ENCODE measurements at places on chromosomes 3 and 15. TPM values are rescaled to one million over a fixed set of nuclear protein-coding genes. Genes with fewer than 3 reads are reported as not detected.

- DNase-seq = no peak
- no peak overlapping the region for H3K27ac ChIP-seq
- no peaks in the 10 kb centered on the region for H3K36me3 ChIP-seq
- no peak overlapping the region for H3K4me3 ChIP-seq
- H3K4me1 ChIP-seq = no peaks in the 10 kb centered on the region
Observed at GRCh38 chr3:42459151-42459550, 43.3 kb upstream of the VIPR1 start.

DNA sequence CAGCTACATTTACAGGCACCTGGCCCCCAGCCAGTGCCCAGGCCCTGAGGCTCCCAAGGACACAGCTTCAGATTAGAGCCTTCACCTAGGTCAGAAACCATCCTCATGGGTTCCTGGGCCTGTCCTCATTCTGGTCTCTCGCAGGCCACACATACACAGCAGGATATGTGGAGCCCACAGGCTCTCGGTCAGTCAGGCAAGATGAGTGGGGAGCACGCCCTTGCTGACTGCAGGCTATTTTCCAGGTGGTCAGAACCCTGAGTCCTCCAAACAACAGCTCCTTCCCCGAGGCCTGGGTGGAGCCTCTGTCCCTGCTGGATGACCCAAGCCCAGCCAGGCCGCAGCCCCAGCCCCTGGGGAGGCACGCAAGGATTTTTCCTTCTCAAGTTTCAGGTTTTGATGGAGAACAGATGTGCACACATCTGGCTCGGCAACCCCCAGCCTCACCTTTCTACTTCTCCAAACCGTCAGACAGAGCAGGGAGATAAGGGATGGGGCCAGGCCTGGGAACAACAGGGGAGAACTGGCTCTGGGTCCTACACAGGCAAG lies 1.6 kb downstream of the STRA6 start:
- H3K4me1 ChIP-seq = no peaks in the 10 kb centered on the region
- peak overlapping the region; percentile 15 for H3K27ac ChIP-seq
- no peaks in the 10 kb centered on the region for H3K27me3 ChIP-seq
- peak; percentile 64 for DNase-seq

DNA sequence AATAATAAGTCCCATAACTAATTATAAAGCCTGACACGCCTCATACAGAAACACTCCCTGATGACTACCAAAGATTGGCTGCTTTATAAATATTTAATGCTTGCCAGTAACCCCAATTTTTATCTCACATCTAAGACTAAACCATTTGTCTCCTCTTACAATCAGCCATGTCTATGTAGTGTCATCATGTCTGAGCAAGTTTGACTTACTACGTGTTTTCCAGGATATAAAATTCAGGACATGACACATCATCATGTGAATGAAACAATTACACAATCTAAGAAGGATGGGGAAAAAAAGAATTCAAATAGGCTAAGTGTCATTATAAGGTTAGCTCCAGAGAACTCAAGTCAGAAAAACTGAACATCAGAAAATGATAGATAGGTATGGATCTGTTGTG lies 208.7 kb downstream of the MECOM start:
- peaks cover 12% of the 10 kb centered on the region for H3K4me1 ChIP-seq
- H3K36me3 ChIP-seq = no peaks in the 10 kb centered on the region
- no peak overlapping the region for H3K27ac ChIP-seq

- no peak for DNase-seq
- no peaks in the 10 kb centered on the region for H3K27me3 ChIP-seq
Observed at GRCh38 chr3:16173283-16174025, 1.0 kb upstream of the GALNT15 start.

GRCh38 chr15:75178171-75178937 lies 23.3 kb upstream of the C15orf39 start:
- DNase-seq = peak; percentile 90
- H3K4me3 ChIP-seq = peak overlapping the region; percentile 42
- H3K27ac ChIP-seq = peak overlapping the region; percentile 75

DNA sequence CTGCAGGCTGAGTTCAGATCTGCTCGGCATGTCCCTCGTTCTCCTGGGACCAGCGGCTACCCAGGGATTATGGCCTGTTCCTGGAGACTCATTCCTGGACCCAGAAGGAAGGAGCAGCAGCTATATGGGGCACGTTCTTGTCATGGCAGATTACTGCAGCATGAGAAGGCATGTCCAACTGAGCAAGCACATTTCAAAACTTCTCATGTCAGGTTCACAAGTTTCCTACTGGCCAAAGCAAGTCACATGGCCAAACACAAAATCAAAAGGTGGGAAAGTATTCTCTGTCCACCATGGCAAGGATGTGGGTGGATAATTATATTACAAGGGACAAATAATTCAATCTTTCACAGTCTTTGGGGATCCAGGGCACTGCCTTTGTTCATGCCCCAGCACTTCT lies 71.9 kb upstream of the C15orf39 start:
- H3K4me1 ChIP-seq = peaks cover 8% of the 10 kb centered on the region
- no peak overlapping the region for H3K27ac ChIP-seq
- no peak for DNase-seq
- no peak overlapping the region for H3K4me3 ChIP-seq
- no peaks in the 10 kb centered on the region for H3K27me3 ChIP-seq

DNA sequence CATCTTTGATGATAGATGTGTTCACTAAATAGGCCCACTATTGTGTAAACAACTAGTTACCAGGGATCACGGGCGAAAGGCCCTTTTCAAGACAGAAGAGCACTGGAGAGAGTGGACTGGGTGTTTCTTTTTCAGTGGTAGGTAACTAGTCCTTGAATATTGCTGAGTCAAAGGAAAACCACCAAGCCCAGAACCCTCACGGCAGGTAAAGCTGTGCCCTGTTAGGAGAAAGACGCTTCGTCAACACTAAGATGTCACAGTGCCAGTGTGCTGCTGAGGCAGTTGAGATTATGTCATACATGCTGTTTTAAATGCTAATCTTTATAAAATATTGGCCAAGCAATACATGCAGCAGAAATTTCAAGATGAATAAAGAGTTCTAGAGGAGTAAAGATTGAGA lies 578.6 kb downstream of the PYDC2 start:
- H3K36me3 ChIP-seq = no peaks in the 10 kb centered on the region
- H3K27ac ChIP-seq = no peak overlapping the region
- H3K4me3 ChIP-seq = no peak overlapping the region
- peak; percentile 19 for DNase-seq

- peaks cover 51% of the 10 kb centered on the region for H3K36me3 ChIP-seq
- no peak for DNase-seq
- H3K4me1 ChIP-seq = no peaks in the 10 kb centered on the region
- H3K4me3 ChIP-seq = no peak overlapping the region
Observed at GRCh38 chr15:76945494-76946093, 14.0 kb downstream of the RCN2 start.

DNA sequence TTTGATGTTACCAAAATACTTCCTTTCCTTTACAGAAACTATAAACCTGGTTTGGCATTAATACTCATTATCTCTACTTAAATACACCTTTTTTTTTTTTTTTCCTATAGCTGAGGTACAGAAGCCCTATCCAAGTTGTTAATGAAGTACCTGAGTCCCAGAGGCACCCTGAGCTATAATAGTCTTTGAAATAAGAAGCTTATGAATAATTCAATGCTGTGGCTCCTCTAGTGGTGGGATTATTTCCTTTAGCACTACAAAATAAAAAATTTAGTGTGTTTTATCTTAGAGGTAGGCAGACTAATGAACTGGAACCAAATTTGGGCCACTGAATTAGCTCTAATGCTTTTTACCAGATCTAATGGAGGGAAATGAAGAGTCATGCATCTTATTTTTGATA lies 611.9 kb downstream of the EDEM1 start:
- H3K4me3 ChIP-seq = no peak overlapping the region
- H3K27me3 ChIP-seq = no peaks in the 10 kb centered on the region

- H3K4me3 ChIP-seq = no peak overlapping the region
- H3K4me1 ChIP-seq = no peaks in the 10 kb centered on the region
- H3K27ac ChIP-seq = no peak overlapping the region
Observed at GRCh38 chr15:55685286-55685685, 57.7 kb downstream of the PRTG start.

DNA sequence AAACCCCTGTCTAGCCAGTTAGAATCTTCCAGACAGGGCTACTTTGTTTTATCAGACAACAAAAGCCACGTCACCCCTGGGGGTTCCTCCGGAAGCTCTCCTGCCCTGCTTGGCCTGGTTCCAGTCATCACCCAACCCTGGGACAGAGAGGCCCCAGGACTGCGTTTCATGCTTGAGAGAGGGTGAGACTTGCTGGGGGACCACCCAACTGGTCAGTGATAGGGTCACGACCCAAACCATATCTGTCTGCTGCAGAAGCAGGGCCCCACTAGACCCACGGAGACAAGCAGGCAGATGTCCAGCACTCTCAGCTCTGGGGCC lies 1.2 kb downstream of the NT5DC2 start:
- peak overlapping the region; percentile 63 for H3K4me3 ChIP-seq
- DNase-seq = peak; percentile 41
- peaks cover 65% of the 10 kb centered on the region for H3K4me1 ChIP-seq
- peaks cover 15% of the 10 kb centered on the region for H3K36me3 ChIP-seq

GRCh38 chr3:54967731-54968161 lies 39.9 kb upstream of the LRTM1 start:
- H3K27me3 ChIP-seq = no peaks in the 10 kb centered on the region

- H3K4me3 ChIP-seq = no peak overlapping the region
- H3K4me1 ChIP-seq = no peaks in the 10 kb centered on the region
- no peaks in the 10 kb centered on the region for H3K36me3 ChIP-seq
- H3K27me3 ChIP-seq = no peaks in the 10 kb centered on the region
Observed at GRCh38 chr3:168645180-168645579, 549.5 kb upstream of the GOLIM4 start.

DNA sequence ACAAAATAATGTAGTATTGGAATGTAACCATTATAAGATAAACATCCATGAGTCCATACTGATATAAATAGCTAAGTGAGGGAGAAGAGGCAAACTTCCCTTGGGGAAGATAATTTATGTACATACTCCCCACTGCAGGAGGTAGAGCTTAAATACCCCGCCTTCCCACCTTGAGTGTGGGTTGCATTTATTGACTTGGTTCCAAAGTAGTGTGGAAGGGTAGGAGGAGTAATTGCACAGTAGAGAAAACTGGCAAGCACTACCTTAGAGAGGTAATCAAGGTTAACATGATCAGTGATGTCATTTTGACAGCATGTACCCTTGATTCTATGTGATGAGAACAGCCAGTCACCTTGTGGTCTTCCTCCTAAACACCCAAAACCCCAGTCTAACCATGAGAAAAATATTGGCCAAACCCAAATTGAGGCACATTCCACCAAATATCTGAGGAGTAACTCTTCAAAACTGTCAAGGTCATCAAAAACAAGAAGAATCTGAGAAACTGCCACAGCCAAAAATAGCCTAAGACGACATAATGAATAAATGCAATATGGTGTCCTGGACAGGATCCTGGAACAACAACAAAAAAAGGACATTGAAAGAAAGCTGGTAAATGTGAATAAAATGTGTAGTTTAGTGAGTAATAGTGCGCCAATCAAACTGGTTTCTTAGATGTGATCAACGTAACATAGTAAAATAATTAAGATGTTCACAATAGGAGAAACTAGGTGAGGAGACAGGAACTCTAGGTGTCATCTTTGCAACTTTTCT lies 774 bp upstream of the CNOT10 start:
- no peaks in the 10 kb centered on the region for H3K27me3 ChIP-seq
- no peak for DNase-seq
- peak overlapping the region; percentile 90 for H3K27ac ChIP-seq
- H3K4me3 ChIP-seq = peak overlapping the region; percentile 97

DNA sequence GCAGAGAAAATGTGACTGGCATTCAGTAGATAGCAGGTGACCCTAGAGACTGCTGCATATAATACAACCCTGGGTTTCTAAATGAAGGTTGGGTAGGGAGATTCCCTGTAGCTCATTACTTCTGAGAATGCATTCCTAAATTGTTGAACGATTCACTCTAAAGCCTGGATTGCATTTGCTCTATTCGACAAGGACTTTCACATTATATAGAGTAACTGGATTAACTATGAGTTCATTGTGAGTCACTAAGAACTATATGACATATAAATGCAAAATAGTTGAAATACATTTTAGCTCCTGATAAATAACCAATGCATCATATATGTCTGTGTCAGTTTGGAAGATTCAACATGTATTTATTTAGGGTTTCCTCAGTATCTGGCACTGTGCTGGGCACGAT lies 294.7 kb upstream of the CCDC54 start:
- no peaks in the 10 kb centered on the region for H3K27me3 ChIP-seq
- no peak overlapping the region for H3K27ac ChIP-seq
- H3K4me1 ChIP-seq = no peaks in the 10 kb centered on the region
- no peaks in the 10 kb centered on the region for H3K36me3 ChIP-seq
- no peak overlapping the region for H3K4me3 ChIP-seq

GRCh38 chr3:155242342-155242741 lies 51.1 kb downstream of the STRIT1 start:
- H3K27ac ChIP-seq = no peak overlapping the region
- H3K36me3 ChIP-seq = no peaks in the 10 kb centered on the region
- no peak overlapping the region for H3K4me3 ChIP-seq
- no peaks in the 10 kb centered on the region for H3K27me3 ChIP-seq
- no peaks in the 10 kb centered on the region for H3K4me1 ChIP-seq
- DNase-seq = no peak

- no peaks in the 10 kb centered on the region for H3K27me3 ChIP-seq
- no peak overlapping the region for H3K4me3 ChIP-seq
- DNase-seq = no peak
- no peaks in the 10 kb centered on the region for H3K36me3 ChIP-seq
- H3K27ac ChIP-seq = no peak overlapping the region
- H3K4me1 ChIP-seq = peaks cover 13% of the 10 kb centered on the region
Observed at GRCh38 chr15:63111481-63111880, 10.2 kb upstream of the LACTB start.

DNA sequence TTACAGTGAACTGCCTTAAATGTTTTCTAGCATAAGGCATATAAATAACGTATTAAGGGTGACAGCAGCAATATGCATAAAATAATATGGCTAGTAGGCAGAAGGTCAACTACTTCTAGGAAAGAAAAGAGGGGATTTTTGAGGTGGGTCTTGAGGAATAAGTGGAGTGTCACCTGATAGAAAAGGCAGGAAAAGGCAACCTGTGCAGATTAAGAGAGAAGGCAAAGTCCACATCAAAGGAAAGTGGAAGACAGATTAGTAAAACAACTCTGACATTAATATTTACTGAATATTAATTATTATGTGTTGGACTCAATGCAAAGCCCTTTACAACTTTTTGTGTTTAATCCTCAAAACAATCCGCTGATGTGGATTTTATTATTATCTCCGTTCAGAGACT lies 2.8 kb downstream of the THOC7 start:
- no peak overlapping the region for H3K4me3 ChIP-seq
- no peak overlapping the region for H3K27ac ChIP-seq
- no peaks in the 10 kb centered on the region for H3K27me3 ChIP-seq
- H3K36me3 ChIP-seq = no peaks in the 10 kb centered on the region
- peak; percentile 26 for DNase-seq

GRCh38 chr15:74790080-74790916 lies 8.4 kb downstream of the CSK start:
- H3K27ac ChIP-seq = peak overlapping the region; percentile 60
- peaks cover 94% of the 10 kb centered on the region for H3K4me1 ChIP-seq
- H3K27me3 ChIP-seq = no peaks in the 10 kb centered on the region
- H3K4me3 ChIP-seq = peak overlapping the region; percentile 26

The TRAT1 gene
- total RNA-seq = 4.8 TPM

The SEC61A1 gene
- total RNA-seq = 143 TPM

The CPLX3 gene
- total RNA-seq = 57.8 TPM

The CYP8B1 gene
- not detected for total RNA-seq

The TOPAZ1 gene
- not detected for total RNA-seq

The COPG1 gene
- 356 TPM for total RNA-seq

The B3GALNT1 gene
- 12.5 TPM for total RNA-seq

The TEX55 gene
- not detected for total RNA-seq

The GUCA1C gene
- not detected for total RNA-seq

The SENP5 gene
- total RNA-seq = 46.9 TPM

The CCR9 gene
- total RNA-seq = not detected

The DPPA2 gene
- not detected for total RNA-seq

The KBTBD12 gene
- total RNA-seq = 10.3 TPM

The GP9 gene
- total RNA-seq = not detected

The SLC12A8 gene
- 9.4 TPM for total RNA-seq

Data from stomach (tissue), 19 donors.